ENCODE measurements at places on chromosomes 1 and 21. TPM values are rescaled to one million over a fixed set of nuclear protein-coding genes. Genes with fewer than 3 reads are reported as not detected.

GRCh38 chr1:152107984-152108881 is 7.0 kb downstream of the TCHH start:
- DNase-seq, result peak; percentile 9

- DNase-seq, result no peak
Observed at GRCh38 chr1:185154912-185155513, 1.7 kb downstream of the TRMT1L start.

- DNase-seq, result peak; percentile 42
Observed at GRCh38 chr1:19437891-19438294, 47.4 kb downstream of the CAPZB start.

DNA sequence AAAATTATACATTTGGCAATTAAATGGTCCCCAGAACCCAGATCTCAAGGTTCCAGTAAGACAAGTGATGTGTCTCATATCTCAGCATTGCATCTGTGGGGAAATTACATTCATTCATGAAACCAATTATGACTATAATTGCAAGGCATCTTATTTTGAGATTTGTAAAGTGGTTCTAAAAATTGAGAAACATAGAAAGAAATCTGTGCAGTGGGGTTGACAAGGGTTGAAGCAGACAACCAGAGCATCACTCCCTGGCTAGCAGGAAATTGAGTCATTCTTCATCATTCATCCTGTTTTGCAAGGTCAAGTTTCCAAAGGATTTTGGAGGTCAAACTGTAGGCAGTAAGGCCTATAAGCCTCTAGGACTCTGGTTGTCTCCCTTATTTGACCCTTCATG is 25.1 kb upstream of the MROH9 start:
- no peak for DNase-seq

The NEXN gene
- total RNA-seq, result 7.5 TPM

The ADAMTSL4 gene
- 4.7 TPM for total RNA-seq

DNA sequence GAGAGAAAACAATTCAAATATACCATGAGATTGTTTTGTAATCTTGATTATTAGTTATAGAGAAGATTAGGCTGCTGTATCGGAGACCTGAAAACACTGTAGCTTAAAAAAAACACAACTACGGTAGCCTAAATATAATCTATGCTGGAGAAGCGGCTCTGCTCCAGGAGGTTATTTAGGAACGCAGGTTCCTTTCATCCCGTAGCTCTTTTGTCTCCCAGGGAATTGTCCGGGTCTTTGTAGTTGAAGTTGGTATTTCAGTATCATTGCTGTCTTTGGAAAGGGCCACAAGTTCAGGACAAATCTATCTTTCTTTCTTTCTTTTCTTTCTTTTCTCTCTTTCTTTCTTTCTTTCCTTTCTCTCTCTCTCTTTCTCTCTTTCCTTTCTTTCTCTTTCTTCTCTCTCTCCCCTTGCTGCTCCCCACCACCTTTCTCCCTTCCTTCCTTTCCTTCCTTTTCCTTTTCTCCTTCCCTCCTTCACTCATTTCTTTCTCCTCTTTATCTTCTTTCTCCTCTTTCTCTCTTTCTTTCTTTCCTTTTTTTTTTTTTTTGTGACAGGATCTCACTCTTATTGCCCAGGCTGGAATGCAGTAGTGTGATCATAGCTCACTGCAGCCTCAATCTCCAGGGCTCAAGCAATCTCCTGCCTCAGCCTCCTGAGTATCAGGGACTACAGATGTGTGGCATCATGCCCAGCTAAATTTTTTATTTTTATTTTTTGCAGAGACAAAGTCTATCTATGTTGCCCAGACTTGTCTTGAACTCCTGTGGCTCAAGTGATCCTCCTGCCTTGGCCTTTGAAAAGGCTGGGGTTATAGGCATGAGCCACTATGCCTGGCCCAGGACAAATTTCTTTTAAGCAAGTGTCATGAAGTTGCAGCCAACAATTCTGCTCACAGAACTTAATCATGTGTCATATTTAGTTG is 10.9 kb upstream of the NFIA start:
- no peak for DNase-seq

The TFF2 gene
- 1.3 TPM for total RNA-seq

GRCh38 chr1:26861889-26862378 is 1.0 kb upstream of the SFN start:
- no peak for DNase-seq

The KCNE2 gene
- total RNA-seq, result not detected

The KIF21B gene
- 1.6 TPM for total RNA-seq

- no peak for DNase-seq
Observed at GRCh38 chr1:151888972-151889570, 20.2 kb downstream of the THEM4 start.

- DNase-seq, result peak; percentile 6
Observed at GRCh38 chr1:87334351-87335174, 5.9 kb downstream of the LMO4 start.

DNA sequence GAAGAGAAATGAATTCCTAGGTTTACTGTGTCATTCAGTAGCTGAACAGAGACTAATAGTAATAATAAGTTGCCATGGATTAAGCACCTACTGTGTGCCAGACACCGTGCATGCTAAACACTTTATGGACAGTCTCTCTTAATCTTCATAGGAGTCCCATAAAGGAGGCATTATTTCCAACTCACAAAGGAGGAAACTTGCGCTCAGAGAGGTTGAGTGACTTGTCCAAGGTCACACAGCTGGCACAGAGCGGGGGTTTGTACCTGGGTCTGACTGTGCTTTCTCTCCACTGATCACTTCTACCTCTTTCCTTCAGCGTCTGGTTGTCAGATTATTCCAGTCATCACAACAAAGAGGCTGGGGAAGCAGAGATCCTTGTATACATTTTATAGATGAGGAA is 91.3 kb downstream of the KIRREL1 start:
- no peak for DNase-seq

DNA sequence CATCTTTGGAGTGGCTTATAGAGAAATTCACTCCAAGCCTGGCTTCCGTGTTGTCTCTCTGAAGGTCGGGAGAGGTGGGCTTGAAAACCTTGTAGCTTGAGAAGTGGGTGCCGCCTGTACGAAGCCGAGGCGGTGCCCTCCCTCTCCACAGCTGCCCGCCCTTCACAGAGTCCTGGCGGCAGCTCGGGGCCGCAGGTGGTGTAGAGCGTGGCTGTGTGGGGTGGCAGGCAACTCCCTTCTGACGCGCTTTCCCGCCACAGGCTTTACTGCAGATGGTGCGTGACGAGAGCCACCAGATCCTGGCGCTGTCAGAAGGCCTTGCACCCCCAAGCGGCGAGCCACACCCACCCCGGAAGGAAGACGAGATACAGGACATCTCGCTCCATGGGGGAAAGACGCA is 33.1 kb upstream of the DIP2A start:
- DNase-seq, result no peak

DNA sequence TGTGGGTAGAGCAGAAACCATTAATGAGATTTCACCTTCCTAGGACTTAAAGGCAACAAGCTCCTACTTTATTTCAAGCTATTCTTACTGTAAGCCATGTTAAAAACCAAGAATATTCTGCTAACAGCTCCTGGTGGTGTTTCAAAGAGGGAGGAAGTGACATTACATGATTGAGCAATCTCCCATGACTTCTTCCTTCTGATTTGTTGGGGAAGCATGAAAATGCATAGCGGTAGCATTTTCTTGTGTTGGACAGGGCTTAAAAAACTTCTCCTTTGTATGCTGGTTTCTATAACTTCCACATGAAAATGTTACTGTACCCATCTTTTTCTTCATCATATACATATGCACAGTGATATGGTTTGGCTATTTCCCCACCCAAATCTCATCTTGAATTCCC is 297.0 kb upstream of the SNX7 start:
- no peak for DNase-seq

The RGS7 gene
- total RNA-seq, result 0.26 TPM

GRCh38 chr1:113391649-113392271 is 1.4 kb downstream of the MAGI3 start:
- peak; percentile 34 for DNase-seq

GRCh38 chr1:206089341-206089740 is 27.8 kb downstream of the AVPR1B start:
- no peak for DNase-seq

DNA sequence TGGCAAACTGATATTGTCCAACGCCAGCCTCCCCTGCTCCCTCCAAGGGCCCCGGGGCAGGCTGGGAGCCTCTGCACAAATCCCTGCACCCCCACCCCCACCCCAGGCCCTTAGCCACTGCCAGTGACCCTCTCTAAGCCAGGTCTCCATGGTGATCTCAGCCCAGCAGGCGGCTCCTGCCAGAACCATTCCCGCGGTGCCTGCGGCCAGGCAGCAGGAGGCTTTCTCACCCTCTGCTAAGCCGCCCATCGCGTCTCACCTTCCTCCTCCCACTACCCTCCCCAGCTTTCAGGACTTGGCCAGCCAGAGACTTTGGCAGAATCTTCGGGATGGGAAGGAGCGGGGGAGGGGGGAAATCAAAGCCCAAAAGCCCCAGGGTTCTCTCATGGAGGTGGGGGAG is 46.8 kb upstream of the WASF2 start:
- DNase-seq, result peak; percentile 81

DNA sequence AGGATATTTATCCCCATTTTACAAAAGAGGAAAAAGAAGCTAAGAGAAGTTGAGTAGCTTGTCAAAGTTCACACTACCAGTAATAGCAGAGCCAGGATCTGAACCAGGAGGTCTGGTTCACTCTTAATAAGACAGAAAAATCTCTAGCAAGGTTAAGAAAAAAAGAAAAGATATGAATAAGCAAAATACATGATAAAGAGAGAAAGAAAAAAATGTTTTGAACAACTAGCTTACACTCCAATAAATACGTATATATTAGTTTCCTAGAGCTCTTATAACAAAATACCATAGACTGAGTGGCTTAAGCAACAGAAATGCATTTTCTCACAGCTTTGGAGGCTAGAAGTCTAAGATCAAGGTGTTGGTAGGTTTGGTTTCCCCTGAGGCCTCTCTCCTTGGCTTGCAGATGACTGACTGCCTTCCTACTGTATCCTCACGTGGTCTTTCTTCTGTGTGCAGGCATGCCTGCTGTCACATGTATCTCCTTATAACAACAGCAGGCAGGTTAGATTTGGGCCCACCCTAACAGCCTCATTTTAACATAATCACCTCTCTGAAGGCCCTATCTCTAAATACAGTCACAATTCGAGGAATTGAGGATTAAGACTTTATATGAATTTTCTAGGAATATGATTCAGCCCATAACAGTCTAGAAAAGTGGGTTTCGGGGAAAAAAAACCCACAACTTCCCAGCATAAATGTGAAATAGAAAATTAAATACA is 60.4 kb downstream of the LEPR start:
- DNase-seq, result no peak

The UTS2 gene
- not detected for total RNA-seq

DNA sequence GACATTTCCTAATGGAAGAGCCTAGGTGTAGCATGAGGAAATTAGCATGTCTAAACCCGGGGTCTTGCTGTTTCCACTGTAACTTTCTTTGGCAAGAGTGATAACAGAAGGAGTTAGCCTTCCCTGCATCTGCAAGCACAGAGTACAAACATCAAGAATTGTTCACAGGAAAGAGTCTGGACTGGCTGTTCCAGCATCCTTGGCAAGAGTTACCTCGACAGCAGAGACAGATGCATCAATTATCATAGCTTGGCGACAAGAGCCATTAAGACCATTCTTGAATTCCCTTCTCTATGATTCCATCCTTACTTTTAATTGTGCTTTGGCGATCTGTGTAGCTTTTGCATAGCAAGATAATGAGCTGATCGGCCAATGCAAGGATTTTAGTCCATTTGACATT is 82.8 kb upstream of the RALGPS2 start:
- DNase-seq, result no peak

DNA sequence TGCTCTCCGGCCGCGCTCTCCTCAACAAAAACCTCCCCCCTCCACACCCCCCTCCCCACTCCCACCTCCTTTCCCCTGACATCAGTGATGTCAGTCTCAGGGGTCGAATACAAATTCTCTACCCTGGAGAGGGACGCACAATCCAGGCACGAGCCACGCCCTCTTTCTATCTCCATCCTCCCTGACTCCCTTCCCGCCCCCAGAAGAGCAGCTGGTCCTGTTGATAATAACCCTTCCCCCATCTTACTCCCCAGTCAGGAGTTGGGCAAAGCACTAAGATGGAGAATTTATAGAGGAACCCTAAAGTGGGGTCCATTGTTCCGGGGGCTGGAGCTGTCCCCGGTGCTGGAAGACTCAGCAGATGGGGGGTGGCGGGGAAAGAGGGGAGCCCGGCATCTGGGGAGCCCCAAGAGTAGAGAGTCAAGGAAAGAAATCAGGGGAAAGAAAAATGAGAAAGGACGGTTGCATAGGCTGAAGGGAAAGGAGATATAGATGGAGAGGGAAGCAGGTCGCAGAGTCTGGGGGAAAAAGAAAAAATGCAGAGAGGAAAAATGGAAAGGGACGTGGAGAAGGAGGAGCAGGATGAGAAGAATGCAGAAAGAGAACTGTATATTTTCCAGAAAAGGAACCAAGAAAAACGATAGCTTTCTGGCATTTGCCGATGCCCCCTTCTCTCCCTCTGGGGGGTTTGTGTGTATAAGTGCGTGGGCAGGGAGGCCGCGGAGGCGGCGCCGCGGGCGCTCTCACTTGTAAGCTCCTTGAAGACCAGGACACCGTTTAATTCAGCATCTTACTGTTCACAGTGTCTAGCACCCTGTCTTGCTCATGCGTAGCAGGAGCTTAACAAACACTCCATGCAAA is at the start of gene CELF3:
Gene CELF3, minus strand, starts transcription at position 33 of the 861 bp plus-strand sequence. CDS start 783 bp downstream, outside the sequence.
- DNase-seq, result peak; percentile 42

The POU3F1 gene
- not detected for total RNA-seq

The TTC22 gene
- total RNA-seq, result 15.6 TPM

DNA sequence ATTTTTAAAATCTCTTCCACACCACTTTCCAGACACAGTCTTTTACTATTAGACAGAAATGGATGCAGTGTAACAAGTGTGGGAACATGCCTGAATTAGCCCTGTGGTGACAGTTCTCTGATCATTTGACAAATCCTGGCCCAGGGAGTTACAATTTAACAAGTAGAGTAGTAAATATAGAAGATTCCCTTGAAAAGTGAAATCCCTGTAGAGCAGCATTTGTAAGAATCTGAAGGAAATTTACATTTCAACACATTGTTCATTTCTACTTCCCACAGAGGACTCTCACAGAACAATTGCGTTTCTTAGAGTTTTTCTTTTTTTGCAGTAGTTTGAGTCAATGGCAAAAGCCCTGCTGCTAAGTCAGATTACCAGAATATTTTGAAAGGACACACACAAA is 458.3 kb upstream of the BRINP3 start:
- no peak for DNase-seq

- peak; percentile 64 for DNase-seq
Observed at GRCh38 chr1:32886004-32886827, at the start of gene HPCA. HPCA (plus strand) TSS chr1:32886491; CDS start chr1:32888899, 2,408 bp downstream.
